H9 (cell line): ENCODE measurements at places on chromosomes 3 and 15.

GRCh38 chr3:45957586-45957985, 14.3 kb downstream of the CXCR6 start:
- no peak for DNase-seq

DNA sequence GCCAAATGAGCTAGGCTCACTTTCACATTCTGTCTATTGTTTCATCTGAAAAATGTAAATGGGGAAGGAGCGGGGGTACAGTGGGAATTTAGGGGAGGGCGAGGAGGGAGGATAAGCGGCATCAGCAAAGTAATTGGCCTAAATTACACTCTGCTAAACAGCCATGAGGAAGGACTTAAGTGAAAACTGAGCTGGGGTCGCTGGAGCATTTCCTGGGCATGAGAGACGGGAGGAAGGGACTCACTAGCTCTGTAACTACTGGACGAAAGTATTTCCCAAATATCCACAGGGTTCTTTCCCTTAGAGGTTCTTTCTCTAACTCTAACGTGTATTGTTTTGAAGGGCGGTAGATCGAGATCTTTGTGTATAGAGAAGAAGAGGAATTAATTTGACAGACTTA, 418.0 kb downstream of the SOX2 start:
- no peak for DNase-seq

GRCh38 chr3:160126761-160127160, 98.5 kb upstream of the C3orf80 start:
- no peak for DNase-seq

- DNase-seq: peak; percentile 87
These were observed 69.7 kb upstream of the LINGO1 start for GRCh38 chr15:77702211-77702957.

DNA sequence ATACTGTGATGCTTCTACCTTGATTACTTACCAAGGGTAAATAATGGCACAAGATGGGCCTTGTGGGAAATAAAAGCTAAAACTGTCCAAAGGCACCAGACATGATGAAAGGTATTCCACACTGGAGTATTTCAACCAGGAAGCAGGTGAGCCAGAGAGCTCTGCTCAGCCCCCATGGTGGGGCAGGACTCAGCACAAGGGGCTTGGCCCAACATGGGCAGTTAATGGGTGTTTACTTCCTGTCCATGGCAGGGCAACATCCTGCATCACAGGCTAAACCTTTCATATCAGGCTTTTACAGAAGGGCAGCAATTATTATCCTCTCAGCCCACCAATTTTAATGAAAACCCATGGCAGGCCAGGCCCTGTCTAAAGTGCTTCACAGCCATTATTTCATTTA, 38.2 kb downstream of the MAGI1 start:
- DNase-seq: no peak

DNA sequence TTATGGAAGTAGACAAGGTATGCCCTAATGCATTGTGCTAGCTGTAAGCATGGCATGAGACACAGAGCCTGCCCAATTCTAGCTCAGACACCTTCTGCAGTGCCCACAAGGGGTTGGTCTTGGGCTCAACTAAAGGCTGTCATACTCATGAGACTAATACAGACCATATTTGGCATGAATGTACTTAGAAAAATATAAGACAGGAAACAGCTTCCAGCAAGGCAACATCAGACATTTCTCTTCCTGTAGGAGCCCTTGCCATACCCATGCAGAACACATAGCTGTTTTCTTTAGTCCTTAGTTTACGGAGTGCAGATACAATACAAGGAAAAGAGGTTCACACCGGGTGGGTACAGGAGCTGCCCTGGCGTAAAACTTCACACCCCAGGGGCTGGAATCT, 30.5 kb upstream of the NR1I2 start:
- DNase-seq: no peak

- no peak for DNase-seq
These were observed 165.0 kb downstream of the NR1D2 start for GRCh38 chr3:24110051-24110450.

DNA sequence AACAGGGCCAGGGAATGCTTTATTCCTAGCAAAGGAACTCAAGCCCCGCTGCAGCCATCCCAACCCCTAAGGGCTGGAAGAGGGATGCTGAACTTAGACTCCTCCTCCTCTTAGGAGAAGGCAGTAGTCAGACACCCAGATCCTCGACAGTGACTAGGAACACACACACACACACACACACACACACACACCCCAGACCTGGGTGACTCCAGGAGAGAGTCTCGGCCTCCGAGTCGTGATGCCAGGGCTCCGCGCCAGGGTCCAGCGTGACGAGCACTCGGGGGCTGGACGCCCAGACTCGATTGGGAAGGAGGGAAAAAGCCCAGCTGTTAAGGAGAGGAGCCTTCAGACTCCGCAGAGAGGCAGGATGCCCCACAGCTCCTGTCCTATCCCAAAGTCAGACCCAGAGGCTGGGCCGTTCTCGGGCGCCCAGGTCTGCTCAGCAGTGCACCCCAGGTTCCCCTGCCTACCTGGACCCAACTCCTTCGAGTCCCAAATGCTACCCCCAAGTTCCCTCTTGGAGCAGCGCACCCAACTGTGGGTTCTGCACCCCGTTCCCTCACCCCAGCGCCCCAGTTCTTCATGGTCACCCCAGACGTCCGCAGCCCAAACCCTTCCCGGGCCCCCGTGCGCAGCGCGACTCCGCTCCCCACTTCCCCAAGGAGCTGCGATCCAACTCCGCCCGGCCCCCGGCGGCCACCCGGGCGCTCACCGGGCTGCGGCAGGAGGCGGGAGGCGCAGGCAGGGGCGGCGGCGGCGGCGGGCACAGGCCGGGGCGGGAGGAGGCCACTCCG, 421 bp downstream of the BMF start:
- DNase-seq: no peak

DNA sequence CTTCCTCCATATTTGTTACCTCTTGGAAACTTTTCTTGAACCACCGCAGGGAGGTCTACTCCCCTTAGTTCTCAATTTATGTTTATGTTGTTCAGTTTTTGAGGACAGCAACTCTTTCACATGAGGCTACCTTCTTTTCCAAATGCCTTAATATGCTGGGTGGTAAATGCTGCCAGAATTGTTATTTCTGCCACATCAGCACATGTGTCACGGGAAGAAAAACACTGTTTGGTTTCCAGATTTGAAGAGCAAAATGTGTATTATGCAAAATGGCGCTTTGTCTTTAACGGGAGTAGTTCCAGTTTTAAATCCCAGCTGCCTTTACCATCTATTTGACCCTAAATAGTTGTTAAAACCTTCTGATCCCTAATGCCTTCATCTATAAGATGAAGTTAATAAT, 606.2 kb upstream of the TBL1XR1 start:
- no peak for DNase-seq

- DNase-seq: no peak
These were observed 11.0 kb upstream of the KCNMB2 start for GRCh38 chr3:178525251-178525650.

DNA sequence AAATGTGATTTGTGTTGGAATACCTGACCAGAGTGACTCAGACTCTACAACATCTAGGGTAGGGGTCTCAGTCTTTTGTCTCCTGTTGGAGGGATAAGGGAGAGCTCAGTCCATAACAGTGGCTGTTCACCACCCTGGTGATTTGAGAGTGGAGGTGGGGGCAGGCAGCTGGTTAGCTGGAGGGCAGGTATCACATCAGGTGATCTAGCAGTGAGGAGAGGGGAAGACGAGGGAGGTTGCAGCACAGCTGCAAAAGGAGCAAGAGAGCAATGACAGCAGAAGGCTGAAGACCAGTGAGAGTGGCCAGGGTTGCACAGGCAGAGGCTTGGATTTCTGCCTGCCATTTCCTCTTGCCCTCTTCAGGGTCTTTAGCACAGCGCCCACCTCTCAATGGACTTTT, 38.4 kb downstream of the PLCL2 start:
- DNase-seq: peak; percentile 52

DNA sequence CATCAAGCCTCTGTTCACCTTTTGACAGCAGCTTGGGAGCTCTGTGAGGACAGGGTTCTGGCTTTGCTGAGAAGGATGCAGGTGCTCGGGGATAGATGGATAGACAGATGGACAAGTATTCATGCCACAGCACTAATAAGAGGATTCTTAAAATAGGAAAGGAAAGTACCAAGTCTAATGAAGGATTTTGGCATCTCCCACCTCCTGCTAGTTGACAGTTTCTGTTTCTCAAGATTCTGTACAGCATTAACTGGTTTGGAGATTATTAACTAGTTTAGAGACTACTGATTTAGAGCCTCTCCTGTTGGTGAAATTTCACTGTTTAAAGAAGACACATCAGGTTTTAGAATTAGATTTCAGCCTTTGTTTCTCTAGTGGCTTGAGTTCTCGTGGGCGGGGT, 152.3 kb downstream of the CACNA1D start:
- no peak for DNase-seq

DNA sequence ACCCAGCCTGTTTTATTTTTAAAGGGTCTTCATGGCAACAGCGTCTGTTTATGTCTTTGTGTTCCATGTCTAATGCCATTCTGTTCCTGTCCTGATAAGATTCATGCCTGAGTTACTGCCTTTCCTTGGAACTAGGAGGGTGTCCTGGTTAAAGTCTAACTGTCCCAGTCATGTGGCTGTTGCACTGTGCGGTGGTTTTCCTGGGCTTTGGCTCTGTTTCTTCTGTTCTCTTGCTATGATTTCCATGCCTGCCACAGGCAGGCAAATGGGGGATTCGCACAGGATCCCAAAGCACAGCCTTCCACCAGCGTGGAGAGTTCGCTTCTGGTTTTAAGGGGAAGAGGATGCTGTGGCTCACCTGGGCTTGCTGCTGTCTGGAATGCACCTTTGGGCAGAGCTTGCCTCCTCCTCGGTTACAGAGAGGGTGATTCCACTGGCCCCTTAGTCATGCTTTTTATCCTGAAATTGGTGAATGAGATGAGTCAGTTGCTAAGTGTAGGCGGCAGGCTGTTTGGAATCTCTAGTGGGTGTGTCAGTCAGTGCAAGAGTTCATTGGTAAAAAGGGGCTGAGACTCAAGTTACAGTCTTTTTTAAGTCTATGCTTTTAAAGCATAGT, 86.8 kb downstream of the CCK start:
- DNase-seq: peak; percentile 66

DNA sequence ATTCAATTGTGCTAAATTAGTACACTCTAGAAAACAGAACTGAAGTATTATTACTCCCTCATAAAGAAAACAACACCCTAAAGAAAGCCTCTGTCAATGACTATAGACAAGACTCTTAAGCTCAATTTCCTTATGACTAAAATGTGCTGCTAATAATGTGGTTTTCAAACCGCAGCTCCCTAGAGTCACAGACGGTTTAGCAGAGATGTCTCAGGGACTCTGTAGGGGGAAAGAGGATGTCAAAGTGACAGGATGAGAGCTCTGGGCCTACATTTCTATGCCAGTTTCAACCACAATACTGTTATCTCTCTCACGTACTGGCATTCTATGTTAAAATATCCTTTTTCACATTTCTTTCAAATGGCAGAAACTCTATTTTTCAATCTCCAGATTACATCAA, 37.6 kb upstream of the WDR49 start:
- no peak for DNase-seq

DNA sequence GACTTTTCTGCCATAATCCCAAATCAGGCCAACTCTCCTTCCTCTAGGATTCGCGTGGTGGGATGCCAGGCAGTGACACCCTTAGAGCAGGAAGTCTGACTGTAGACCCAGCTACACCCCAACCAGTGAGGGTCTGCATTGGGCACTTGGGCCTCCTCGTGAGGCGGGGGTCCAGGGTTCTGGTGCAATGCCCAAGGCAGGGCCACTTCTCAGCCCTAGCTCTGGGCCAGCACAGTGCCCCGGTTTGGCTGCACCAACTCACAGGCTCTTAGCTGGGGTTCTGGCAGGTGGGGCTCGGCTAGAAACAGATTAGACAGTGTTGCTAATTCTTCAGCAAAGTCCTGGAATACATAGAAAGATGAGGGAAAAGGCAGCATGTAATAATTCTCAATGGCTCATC, 12.7 kb downstream of the CDAN1 start:
- no peak for DNase-seq

DNA sequence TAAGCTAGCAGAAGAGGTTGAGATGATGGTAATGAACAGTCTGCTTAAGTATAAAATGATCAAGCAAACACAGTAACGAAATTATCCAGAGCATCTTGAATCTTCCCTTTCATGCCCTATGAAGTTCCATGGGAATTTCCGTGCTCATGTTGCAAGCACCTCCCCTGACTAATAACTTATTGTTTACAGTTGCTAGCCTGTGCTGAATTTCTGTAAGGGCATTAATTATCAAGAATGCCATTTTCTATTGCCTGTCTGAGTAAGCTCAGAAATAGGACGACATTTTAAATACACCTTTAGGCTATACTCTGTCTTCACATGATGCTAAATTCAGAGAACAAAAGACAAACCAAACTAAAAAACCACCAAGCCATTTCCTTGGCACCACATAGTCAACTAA, 257.5 kb upstream of the LRTM1 start:
- no peak for DNase-seq

DNA sequence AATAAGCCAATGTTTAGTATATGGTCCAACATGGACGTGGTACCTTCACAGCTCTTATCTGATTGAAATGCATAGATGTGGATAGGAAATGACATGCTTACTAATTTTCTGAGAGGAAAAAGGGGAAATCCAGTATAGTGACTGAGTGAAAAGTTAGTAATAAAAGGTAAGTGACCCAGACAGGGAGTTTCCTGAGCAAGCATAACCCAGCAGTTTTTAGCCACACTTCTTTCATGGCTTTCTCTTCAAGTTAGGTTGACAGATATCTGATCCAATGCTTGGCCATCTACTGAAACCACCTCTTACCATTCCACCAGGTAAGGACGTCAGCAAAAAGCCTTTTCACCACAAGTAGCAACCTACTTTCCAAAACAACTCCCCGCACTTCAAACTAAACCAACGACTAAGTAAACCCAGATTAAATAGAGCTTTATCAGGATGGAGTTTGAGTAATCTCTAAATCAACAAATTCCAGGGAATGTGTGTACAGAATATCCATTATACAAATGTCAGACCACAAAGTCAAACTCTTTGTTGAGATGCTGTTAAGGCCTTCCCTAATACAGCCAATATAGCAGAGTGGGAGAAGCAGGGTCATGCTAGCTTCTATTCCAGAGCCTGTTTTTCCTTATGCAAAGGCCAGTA, 329.7 kb downstream of the RORA start:
- DNase-seq: no peak

DNA sequence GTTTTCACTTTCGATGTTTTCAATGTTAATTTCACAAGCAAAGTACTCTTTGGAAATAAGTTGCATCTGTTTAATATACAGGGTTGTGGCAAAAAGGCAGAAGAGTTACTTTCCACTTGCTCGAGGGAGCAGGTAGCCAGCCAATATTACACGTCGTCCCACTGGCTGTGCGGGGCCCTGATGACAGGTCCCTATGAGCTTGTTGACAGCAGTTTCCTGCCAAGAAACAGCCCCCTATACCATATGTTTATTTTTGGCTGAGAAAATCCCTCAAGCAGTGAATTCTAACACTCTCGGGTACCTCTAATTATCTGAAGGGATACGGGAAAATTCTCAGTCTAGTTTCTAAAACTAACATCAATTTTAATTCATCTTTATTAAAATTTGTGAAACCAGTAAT, 116.8 kb upstream of the SGO1 start:
- no peak for DNase-seq
